ENCODE measurements at places on chromosomes 2 and 18. TPM values are rescaled to one million over a fixed set of nuclear protein-coding genes. Genes with fewer than 3 reads are reported as not detected.
A peak's percentile ranks its signal among the peaks of the same experiment; 100 is the strongest.

Gene PLGLB1
- total RNA-seq, result not detected

Gene CNDP2
- total RNA-seq, result 29.7 TPM

Gene CCDC150
- total RNA-seq, result not detected

Gene FOXI3
- not detected for total RNA-seq

Gene SLC14A1
- 1.1 TPM for total RNA-seq

Gene RGPD4
- not detected for total RNA-seq

DNA sequence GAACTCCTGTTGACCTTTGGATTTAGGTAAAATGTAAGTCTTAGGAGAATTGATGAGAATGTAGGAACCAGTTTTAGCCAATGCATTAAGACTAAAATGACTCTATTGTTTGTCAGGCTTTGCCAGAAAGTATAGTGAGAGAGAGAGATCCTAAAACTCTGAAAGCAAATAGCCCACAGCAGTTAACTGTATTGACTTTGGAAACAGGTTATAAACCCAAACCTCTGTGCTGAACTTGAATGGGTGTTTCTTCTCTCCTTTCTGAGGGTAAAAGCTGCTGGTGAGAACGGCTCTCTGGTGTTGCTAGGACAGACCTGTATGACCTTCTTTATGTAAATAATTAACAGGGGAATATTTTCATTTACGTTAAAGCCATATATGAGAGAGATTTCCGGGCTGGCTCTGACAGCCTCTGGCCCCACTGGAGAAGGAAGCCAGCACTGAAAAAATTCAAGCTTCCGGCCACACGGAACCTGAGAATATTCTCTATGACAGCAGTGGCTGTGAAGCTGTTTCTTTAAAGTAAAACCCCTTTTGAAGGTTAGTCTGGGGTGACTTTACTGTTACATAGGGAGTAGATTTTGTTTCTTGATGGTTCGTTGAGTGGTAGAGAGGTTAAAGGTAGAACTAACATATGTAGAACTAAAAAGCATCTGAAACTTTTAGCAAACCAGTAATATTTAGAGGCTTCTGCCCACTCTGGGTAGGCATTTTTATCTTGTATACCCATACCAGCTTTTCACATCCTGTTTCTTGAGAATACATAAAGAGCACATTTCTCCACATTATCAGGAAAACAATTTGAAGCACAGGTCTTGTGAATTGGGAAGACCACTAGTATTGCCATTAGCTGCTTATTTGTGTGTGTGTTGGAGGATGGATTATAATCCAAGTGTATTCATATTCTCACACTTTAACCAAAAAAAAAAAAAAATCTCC, 123.8 kb downstream of the SPTBN1 start:
- no peak for DNase-seq

GRCh38 chr2:233225230-233226068, 26.0 kb upstream of the ATG16L1 start:
- no peak for DNase-seq

DNA sequence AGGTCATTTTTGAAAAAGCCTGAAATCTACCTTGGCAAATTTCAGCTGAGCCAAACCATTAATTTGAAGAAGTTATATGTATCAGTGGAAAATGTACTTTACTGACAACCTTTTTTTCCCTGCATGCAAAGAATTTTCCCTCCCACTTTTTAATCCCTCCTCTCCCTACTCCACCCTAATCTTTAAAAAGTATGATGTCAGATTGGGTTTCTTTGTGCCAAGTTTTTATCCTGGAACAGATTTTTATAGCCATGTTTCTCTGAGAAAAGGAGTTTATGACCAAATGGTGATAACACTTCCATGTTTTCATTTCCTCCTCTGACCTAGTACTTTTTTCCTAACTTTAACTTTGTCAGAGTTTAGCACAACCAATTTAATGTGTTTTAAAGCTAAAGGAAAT, 250.3 kb upstream of the FOSL2 start:
- DNase-seq, result no peak

DNA sequence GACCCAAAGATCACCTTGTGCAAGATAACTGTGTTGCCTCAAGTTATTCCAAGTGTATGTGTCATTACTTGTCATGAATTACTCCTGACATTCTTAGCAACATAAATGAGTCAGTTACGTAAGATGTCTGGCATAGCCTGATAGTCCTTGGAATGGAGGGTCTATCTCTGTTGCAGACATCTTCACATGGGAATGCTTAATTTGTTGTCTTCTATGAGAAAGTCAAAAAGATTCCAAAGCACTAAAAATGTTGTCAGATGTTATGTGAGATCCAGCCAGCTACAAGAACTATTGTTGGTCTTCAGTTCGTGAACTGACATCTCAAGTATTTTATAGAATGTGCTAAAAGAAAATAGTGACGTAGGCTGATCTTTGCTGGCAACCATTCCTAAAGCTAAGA, 178.2 kb upstream of the RASGRP3 start:
- no peak for DNase-seq

GRCh38 chr2:200466425-200467418, 43.1 kb downstream of the KCTD18 start:
- peak; percentile 25 for DNase-seq
